Transverse colon (tissue), 4 donors: ENCODE measurements at places on chromosomes 5 and 9. TPM values are rescaled to one million over a fixed set of nuclear protein-coding genes. Genes with fewer than 3 reads are reported as not detected.
A peak's percentile ranks its signal among the peaks of the same experiment; 100 is the strongest.

DNA sequence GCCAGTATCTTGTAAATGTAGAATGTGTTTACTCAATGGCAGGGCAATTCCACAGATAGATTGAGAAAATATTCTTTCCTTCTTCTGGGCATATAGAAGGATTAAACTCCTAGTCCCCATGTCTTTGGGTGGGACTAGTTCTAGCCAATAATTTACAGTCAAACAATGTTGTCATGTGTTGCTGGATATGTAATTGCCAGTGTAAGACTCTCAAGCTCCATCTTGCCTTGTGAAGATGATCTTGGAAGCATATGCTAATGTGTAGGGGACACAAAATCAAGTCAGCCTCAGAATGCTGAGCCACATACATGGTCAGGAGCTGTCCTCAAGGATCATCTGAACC lies 386.9 kb downstream of the CETN3 start:
- DNase-seq: no peak

DNA sequence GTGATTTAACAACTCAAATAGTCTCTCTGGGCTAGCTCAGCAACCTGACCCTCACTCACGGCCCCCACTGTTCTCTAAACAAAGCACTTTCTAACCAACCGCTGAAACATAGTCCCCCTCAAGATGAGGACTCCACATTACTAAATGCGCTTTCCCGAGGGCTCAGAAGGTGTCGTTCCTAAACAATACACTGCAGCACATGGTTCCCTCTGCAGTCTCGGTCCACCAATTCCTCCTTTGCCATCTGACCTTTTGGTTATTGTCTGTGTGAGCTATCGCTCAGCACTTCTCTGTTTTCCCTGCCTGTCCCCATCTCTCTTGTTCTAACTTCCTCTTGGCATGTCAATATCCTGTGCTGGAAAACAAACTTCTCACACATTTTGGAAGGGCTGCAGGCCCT lies 7.2 kb downstream of the EPB41L4A start:
- no peak for DNase-seq

PDZD2 gene
- 3.7 TPM for total RNA-seq

- DNase-seq: no peak
Observed at GRCh38 chr9:78573205-78573604, 276.3 kb downstream of the PSAT1 start.

RGMB gene
- total RNA-seq: 39.0 TPM

S1PR3 gene
- 10.9 TPM for total RNA-seq

ZDHHC11 gene
- 14.9 TPM for total RNA-seq

GRCh38 chr5:171927345-171927941 lies 79.0 kb downstream of the FBXW11 start:
- DNase-seq: no peak

SH3TC2 gene
- 1.5 TPM for total RNA-seq

LTC4S gene
- total RNA-seq: not detected

DNA sequence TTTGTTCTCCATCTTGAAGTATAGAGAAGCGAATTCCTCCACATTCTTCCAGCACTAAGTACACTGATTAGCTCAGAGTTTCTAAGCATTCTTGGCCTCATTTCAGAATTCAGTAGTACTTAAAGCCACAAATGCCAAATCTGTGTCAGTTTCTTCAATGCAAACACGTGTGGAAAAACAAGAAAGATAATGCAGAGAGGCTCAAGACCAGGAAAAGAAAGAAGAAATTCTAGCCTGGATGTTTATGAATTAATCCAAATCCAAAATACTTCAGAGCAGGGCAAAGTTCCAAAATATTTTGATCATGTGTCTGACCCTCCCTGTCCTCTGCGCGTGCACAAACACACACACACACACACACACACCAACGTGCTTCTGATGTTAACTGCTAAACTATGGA lies 457.6 kb downstream of the SLCO4C1 start:
- no peak for DNase-seq

- peak; percentile 90 for DNase-seq
Observed at GRCh38 chr5:140108093-140109017, 5.6 kb upstream of the PURA start.

PCDHGA3 gene
- 0.95 TPM for total RNA-seq
